Cerebellar cortex (tissue), 1 donor: ENCODE measurements at places on chromosomes 11 and 22.

DNA sequence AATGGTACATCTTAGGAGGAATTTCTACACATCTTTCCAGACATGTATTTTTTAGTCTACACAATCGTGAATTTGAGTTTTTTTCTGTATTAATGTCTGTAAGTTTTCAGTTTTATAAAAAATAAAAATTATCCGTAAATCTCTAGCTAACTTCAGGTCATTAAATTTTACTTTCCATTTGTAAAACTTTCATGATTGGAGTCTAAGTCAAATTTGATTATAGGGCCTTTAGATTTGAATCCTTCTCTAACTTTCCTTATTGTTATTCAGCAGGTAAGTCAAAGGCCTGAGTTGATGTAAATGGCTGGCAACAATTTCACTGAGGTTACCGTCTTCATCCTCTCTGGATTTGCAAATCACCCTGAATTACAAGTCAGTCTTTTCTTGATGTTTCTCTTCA lies at the start of gene OR8I2:
OR8I2 (plus strand) TSS at position 301 of the 400 bp plus-strand sequence; CDS start at position 301, 0 bp downstream.
- DNase-seq: no peak

DNA sequence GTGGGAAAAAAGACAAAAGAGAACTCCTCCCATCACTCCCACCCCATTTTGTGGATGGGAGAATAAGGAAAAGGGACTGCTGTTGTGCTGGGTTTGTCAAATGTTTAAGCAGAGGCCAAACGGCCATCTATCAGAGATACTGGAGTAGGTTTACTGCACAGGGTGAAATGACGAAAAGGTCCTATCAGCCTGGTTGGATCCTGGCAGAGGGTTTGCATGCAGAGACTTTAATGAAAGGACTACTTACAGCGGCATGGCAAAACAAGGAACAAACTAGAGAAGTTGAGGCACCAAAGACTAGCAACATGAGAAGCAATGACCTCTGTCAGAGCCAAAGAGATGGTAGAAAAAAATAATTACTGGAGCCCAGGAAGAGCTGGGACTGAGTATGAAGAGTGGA lies 32.2 kb upstream of the HEPHL1 start:
- DNase-seq: no peak

- DNase-seq: no peak
Observed at GRCh38 chr11:94184846-94185245, 56.2 kb downstream of the PANX1 start.

GRCh38 chr11:19524171-19524671 lies 188.4 kb upstream of the NAV2 start:
- DNase-seq: peak; percentile 5

GRCh38 chr11:112016088-112016764 lies 9.0 kb upstream of the DLAT start:
- no peak for DNase-seq

DNA sequence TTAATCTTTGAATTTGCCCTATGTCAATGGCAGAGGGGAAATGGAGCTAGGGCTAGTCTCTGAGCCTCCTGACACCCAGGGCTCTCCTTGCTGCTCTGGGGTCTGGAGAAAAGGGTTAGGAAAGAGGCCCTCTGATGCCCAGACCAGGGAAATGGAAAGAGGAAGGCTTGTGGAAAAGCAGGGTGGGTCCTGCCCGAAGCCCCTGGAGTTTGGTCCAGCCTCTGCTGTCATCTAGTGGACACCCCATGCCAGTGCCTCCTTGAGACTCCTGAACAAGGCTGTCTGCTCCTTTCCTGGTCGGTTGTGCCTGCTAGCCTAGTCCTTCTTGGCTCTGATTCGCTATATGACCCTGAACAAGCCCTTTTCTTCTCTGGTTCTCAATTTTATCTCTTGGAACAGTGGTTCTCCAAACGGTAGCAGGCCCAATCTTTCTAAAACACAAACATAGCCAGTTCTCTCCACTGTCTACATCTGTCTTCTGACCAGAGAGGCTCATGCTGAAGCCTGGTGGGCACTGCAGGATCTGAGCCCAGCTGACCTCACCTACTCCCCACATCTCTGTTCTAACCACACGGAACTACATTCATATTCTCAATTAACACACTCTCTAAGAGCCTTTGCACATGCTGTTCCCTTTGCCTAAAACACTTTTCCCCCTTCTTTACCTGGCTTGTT lies 8.8 kb upstream of the PLA2G3 start:
- peak; percentile 88 for DNase-seq

GRCh38 chr11:130448416-130449309 lies at the start of gene ADAMTS15:
Gene ADAMTS15, plus strand, starts transcription at chr11:130448645. Its CDS starts 329 bp downstream, at chr11:130448974.
- no peak for DNase-seq

GRCh38 chr11:32830413-32830738 lies 649 bp downstream of the PRRG4 start:
- DNase-seq: no peak

- DNase-seq: no peak
Observed at GRCh38 chr11:6571434-6572008, 31.9 kb downstream of the RRP8 start.
